Astrocyte of the spinal cord (primary cell): ENCODE measurements at places on chromosomes 5 and 9.
A peak's percentile ranks its signal among the peaks of the same experiment; 100 is the strongest.

GRCh38 chr9:131521822-131522221 is 9.2 kb downstream of the UCK1 start:
- DNase-seq, result no peak

GRCh38 chr5:78162253-78162862 is 132.1 kb downstream of the AP3B1 start:
- peak; percentile 31 for DNase-seq

GRCh38 chr9:38482918-38483592 is 58.8 kb upstream of the IGFBPL1 start:
- DNase-seq, result no peak

DNA sequence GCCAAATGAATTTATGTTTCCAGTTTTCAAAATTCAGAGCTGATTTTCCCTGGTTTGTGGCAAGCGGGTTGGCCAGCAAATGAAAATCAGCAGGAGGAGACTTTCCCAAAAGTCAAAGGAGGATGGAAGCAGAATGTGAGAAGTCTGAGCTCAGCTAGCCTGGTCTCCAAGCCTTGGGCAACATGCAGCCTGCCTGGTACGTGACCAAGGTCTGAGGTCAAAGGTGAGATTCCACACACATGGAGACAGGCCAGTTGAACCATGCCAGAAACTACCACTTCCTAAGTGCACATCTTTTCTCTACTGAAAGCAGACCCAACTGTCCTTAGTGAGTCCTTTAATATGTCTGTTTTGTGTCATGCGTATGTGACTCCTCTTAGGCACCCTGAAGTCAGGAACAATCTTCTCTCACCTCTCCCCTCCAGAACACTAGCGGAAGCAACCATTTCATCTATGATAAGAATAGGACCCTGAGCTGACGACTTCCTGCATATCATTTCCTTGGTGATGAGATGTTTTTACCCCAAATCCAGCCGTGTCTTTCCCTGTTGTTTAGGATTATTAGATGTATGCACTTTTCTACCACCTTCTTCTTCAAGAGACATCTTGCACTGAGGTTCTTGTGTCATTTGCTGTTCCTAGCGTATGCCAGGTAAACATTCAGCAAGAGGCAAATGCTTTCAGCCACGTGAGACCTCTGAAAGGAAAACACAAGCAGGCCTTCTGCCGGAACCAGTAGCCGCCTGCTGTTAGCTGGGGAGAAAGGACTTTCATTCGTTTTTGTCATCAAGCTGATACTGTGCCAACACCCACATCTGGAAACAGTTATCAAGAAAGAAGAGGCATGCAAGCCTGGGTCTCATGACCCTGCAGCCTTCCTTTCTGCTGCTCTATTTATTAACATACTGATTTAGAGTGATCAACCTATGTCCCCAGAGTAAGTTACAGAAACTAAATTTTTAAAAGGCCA is 9.7 kb upstream of the TGFBI start:
- DNase-seq, result peak; percentile 98

DNA sequence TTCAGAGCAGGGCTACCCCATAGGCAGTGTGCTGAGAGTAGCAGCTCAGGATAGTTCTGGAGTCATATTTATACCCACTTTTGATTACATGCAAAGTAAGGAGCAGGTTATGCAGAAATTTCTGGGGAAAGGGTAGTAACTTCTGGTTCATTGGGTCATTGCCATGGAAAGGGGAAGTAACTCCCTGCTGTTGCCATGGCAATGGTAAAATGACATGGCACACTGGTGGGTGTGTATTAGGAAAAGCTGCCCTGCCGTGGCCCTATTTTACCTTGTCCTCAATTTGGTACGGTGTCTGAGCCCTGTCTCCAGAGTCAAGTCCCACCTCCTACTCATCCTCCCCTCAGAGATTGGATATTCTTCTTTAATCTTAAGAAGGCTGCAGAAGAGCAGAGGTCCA is 526.7 kb upstream of the TYRP1 start:
- DNase-seq, result no peak

GRCh38 chr5:128566178-128566577 is 28.1 kb upstream of the FBN2 start:
- DNase-seq, result no peak

GRCh38 chr5:81068063-81068462 is 107.9 kb downstream of the RASGRF2 start:
- no peak for DNase-seq

DNA sequence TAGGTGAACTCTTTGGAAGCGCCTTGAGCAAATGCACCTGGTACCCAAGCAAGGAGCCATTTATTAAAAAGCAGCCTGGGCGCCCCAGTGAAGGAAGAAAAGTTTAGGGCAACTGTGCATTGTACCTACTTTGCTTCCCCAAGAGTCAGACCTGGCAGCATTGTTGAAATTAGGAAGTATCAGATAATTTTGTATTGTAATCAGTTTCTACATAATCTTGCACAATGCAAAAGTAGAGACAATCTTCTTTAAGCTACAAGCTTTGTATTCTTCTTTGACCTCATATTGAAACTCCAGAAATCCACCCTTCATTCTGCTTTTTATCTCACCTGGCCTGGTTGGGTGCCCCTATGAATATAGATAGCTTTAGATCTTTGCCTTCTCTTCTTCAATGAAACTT is 490.8 kb downstream of the RASEF start:
- DNase-seq, result no peak
